Activated naive CD4-positive, alpha-beta T cell treated with anti-CD3 and anti-CD28 coated beads, Interleukin-2, amount 50 U/mL, for 72 hours (primary cell): ENCODE measurements at places on chromosomes 6 and 20.

- no peak for DNase-seq
Observed at GRCh38 chr20:1838556-1839279, 56.5 kb upstream of the SIRPA start.

DNA sequence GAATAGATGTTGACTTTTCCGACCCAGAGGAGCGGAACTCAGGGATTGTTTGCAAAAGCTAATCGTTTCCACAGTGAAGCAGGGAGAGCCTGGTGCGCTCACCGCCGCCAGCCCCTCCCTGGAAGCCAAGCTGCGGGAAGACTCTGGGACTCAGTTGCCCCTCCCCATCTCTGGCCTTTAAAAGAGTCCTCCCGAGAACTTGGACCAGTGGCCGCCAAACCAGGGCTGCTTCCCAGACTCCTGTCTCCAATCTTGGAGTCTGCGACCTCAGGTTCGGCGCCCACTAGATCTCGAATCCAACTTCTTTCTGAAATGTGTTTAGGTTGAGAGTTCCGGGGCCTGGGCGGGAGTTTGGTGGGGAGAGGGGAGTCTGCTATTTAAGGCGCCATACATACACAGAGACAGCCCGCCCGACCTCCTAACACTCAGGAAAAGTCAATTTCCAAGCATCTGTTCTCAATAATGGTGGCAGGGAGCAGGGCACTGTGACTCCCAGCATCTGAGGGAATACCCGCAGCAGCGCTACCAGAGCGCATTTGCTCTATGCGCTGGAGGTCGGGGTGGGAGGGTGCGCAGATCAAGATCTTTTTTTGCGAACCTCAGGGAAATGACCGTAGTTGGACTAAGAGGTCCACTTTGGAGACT, 800 bp upstream of the GRIK2 start:
- no peak for DNase-seq

GRCh38 chr6:64263778-64264177, 628.2 kb downstream of the PHF3 start:
- no peak for DNase-seq

- DNase-seq: no peak
Observed at GRCh38 chr20:17912916-17913315, 55.7 kb downstream of the SNX5 start.

- DNase-seq: no peak
Observed at GRCh38 chr6:143937668-143937970, 70.4 kb downstream of the PLAGL1 start.

- no peak for DNase-seq
Observed at GRCh38 chr6:157265635-157266034, 57.7 kb downstream of the TMEM242 start.

DNA sequence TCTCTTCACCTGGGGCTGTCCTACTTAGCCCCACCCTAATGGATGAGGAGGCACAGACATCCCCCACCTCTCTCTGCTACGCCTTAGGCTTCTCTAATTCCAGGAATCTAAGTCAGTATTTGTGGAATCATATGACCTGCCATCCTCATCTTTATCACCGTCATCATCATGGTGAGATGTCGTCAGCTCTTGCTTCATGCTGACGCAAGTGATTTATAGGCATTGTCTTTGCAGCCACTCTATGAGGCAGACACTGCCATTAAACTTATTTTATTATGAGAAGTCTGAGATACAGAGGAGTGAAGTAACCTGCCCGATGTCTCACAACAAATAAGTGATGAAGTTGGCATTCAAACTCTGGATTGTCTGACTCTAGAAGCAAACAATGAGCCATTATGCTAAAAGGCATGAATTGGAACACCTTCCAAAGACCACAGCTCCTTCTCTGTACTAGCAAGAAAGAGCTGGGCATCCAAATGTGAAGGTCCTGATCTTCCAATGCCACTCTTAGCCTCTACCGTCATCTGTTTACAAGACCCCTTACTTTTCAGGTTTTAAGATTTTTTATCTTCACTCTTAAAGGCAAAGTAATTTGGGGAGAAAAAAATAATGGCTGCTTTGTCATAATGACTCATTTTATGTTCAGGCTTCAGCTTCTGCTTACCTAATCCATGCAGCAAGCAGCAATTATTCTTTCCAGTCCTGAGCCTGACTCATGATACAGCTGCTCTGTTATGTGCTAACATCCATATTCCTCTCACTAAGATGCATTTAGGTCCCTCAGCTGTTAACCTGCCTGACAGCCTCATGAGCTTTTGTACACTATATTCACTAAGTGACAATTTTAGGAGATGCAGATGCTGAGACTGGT, 113.7 kb upstream of the BCLAF1 start:
- no peak for DNase-seq

DNA sequence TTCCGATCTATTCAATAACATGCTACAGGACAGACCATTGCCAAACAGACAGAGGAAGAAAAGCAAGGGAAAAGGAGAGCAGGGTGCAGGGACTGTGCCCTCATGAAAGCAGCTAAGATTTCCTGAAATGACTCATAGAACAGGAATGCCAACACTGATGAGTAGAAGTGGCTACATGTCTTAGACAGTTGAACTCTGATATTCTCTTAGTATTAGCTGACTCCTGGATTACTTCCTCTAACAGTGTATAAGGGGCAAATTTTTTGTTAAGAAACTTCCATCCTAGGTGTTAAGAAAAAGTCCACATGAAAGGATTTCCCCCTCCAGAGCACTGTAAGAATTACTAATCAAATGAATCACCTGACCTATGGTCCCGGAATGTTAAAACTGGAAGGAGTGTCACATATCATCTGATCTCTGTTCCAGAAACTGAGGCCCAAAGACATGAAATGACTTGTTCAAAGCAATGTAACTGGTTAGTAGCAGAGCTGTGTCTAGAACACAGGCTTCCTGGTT, 224.9 kb downstream of the IBTK start:
- DNase-seq: no peak

GRCh38 chr20:58251979-58252591, 23.6 kb upstream of the ANKRD60 start:
- no peak for DNase-seq

GRCh38 chr6:161003336-161003735, 11.8 kb downstream of the MAP3K4 start:
- no peak for DNase-seq

DNA sequence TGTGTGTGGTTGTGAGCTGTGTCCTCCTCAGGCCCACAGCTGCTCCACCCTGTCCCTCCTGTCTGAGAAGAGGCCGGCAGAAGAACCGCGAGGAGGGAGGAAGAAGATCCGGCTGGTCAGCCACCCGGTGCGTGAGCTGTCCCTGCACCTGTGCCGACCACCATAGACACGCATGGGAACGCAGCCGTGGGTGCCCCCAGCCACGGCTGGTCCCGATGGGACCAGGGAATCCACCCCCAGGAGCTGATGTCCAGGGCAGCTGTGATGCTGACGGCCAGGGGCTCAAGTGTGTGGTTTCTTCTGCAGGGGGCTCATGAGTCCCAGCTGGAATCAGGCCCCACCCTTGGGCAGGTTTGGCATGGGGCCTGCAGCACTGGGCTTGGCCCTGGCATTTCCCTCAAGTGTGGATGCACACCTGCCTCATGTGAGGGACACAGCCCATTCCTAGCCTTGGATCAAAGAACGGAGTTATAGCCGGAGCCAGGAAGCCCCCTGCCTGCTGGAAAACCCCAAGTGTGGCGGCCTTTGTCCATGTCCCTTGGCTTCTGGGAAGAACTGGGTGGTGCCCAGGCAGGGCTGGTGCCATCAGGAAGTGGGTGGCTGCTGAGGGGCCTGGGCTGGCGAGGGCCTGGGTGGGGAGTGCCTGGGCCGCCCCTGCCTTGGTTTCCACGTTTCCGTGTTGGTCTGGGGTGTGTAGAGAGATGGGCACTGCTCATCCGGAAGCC, 4.6 kb upstream of the TNFRSF6B start:
- no peak for DNase-seq

- DNase-seq: no peak
Observed at GRCh38 chr6:159456349-159456748, 236.7 kb downstream of the SOD2 start.

DNA sequence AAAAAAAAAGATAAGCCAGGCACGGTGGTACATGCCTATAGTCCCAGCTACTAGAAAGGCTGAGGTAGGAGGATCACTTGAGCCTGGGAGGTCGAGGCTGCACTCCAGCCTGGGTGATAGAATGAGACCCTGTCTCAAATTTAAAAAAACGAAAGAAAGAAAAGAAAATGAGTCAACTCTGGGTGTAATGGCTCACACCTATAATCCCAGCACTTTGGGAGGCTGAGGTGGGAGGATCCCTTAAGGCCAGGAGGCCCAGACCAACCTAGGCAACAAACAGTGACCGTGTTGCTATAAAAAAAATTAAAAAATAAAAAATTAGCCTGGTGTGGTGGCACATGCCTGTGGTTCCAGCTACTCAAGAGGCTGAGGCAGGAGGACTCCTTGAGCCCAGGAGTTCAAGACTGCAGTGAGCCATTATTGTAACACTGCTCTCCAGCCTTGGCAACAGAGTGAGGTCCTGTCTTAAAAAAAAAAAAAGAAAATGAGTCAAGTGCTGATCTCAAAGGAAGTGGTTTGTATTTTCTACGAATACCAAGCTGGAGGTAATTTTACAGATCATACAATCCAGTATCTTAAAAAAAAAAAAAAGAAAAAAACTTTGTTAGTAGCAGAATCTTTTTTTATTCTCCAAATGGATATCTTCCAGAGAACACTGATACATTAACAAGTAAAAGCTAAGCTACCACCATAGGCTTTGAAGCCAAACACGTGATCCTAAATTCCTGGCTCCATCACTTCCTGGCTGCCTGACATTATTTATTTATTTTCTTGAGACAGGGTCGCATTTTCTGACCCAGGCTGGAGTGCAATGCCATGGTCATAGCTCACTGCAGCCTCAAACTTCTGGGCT, 5.7 kb downstream of the COMMD7 start:
- DNase-seq: peak; percentile 56

- no peak for DNase-seq
Observed at GRCh38 chr6:150491811-150492172, 107.9 kb upstream of the PLEKHG1 start.

DNA sequence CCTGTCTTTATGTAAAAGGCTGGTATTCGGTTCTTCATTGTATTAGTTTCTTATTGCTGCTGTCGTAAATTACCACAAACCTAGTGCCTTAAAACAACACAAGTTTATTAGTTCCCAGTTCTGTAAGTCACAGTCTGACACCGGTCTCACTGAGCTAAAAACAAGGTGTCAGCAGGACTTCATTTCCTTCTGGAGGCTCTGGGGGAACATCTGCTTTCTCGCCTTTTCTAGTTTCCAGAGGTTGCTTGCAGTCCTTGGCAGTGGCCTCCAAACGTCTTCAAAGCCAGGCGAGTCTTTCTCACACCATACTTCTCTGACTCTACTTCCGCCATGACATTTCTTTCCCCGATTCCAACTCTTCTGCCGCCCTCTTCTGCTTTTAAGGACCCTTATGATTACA, 43.0 kb upstream of the ZFAND3 start:
- no peak for DNase-seq

DNA sequence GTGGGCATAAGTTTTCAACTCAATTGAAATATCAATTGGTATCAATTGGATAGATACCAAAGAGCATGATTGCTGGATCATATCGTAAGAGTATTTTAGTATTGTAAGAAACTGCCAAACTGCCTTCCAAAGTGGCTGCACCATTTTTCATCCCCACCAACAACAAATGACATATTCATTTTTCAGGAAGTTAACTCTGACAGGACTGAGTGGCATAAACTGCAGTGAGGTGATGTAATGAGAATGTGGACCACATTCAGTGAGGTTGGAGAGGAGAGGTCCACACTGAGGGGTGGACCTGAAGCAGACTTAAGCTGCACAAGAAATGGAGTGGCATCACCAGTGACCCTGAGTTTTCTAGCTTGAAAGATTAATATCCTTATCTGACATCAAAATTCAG, 11.6 kb upstream of the CALHM6 start:
- no peak for DNase-seq

DNA sequence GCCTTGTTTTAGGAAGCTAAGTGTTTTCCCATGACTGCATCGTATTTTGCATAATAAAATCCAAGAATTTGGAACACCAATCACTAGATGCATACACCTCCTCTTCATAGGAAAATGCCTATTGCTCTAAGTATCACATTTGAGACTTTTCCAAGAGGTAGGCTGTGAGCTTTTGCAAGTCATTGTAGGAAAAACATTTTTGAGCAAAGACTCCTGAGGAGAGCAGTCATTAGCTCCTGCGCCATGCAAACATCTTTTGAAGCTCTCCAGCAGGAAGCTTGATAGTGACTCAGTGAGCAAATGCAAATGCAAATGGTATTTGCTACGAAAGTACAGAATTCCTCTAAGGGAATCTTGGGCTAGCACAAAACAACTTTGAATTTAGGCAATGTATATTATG, 750.4 kb downstream of the QKI start:
- DNase-seq: no peak

DNA sequence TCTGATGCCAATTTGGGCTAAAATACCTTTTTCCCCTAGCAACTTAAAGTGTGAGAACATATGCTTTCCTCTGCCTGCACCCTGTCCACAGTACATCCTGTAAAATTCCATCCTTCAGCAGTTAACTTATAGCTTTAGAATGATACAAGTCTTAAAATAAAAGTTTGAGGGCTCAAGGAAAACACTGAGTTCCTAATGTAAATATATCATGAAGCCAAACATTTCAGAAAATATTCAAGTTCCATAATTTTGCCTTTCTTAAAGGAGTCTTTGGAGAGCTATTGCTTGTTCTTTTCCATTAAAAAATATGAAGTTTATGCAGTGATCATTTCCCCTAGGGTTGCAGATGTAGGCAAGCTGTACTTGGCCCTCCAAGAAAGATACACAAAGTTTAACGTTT, 303.8 kb downstream of the COL12A1 start:
- no peak for DNase-seq

DNA sequence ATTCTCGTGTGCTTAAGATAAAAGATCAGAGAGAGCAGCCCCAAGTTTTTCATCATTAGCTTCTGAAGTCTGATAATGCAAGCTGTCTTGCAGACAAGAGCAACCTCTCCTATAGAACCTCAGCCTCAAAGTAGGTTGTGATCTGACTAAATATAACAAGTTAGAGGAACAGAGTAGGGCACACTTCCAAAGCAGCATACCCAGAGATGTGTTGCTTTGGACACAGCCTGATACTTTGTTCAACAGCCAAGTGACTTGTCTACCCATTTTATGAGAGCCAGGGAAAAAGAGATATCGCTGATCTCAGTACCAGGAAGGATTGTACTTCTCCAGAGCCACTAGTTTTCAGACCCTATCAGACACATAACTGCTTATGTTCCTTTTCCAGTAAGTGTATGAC, 44.2 kb upstream of the OPRM1 start:
- no peak for DNase-seq

- peak; percentile 62 for DNase-seq
Observed at GRCh38 chr20:3420211-3420707, 12.8 kb upstream of the DNAAF9 start.

- DNase-seq: no peak
Observed at GRCh38 chr20:25251019-25251418, 3.1 kb downstream of the PYGB start.

- DNase-seq: no peak
Observed at GRCh38 chr6:4447639-4448330, 312.4 kb upstream of the ECI2 start.

GRCh38 chr6:147434516-147434915, 74.0 kb upstream of the SAMD5 start:
- DNase-seq: no peak

DNA sequence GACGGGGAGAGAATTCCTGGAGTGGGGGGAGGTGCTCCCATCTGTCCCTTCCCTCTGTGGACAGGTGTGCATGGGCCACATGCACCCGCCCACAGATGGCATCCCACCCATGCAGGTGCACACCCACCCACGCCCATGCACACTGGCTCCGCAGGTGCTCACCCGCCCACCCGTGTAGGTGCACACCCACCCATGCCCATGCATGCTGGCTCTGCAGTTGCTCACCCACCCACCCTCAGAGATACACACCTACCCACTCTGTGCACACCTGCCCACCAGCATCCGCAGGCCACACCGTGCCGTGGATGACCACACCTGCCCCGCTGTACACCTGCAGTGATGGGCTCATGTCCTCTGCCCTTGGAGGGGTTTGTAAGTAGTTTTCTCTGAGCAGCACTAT, 132.0 kb downstream of the PHACTR3 start:
- no peak for DNase-seq
